ENCODE measurements at places on chromosomes 5 and 9.
A peak's percentile ranks its signal among the peaks of the same experiment; 100 is the strongest.

GRCh38 chr5:157669701-157670097 is 1.6 kb upstream of the C5orf52 start:
- peaks cover 14% of the 10 kb centered on the region for H3K27me3 ChIP-seq
- no peaks in the 10 kb centered on the region for H3K4me1 ChIP-seq
- H3K27ac ChIP-seq = no peak overlapping the region
- no peak for DNase-seq
- H3K4me3 ChIP-seq = no peak overlapping the region

DNA sequence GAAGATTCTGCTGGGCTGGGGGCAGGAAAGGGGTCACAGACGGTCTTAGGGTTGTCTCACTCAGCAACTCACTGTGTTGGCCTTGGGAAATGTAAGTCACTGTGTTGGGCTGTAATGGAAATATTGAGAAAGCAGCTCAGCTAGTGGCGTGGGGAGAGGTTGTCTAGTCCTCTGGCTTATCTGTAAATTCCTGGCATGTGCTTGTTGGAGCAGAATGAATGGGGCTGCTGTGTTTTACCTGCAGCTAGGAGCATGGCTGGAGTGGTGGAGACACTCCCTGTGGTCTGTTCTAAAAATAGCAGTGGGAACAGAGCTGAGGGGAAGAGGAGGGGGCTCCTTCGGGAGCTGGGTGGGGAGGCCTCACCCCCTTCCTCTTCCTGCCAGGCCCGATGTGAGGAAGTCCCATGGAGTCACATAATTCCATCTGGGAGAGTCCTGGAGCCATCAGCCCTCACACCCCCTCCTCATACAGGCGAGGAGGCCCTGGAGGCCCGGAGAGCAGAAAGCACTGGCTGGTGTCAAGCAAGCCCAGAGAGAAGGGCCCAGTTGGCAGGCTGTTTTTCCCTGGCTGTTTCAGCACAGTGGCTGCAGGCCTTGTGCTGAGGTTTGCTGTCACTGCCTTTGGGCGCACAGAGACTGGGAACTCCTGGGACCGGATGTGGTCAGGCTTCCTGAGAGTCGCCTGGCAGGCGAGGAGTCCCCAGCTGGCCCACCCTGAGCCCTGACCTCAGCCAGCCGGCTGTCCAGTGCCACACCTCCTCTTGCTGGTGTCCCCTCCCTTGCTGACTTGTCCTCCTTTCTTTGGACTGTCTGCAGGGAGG is 84.9 kb downstream of the RGS3 start:
- peaks cover 2% of the 10 kb centered on the region for H3K4me1 ChIP-seq
- H3K4me3 ChIP-seq = no peak overlapping the region
- no peaks in the 10 kb centered on the region for H3K27me3 ChIP-seq
- no peak overlapping the region for H3K27ac ChIP-seq
- H3K36me3 ChIP-seq = no peaks in the 10 kb centered on the region
- no peak for DNase-seq

- H3K36me3 ChIP-seq = no peaks in the 10 kb centered on the region
- H3K27me3 ChIP-seq = no peaks in the 10 kb centered on the region
- H3K27ac ChIP-seq = no peak overlapping the region
- no peak for DNase-seq
- H3K4me3 ChIP-seq = no peak overlapping the region
- H3K4me1 ChIP-seq = no peaks in the 10 kb centered on the region
Measured at GRCh38 chr9:89116064-89116804, 62.4 kb downstream of the SHC3 start.

GRCh38 chr5:137403869-137404268 is 95.3 kb downstream of the SPOCK1 start:
- no peak for DNase-seq
- H3K36me3 ChIP-seq = no peaks in the 10 kb centered on the region
- no peak overlapping the region for H3K4me3 ChIP-seq
- H3K27ac ChIP-seq = no peak overlapping the region

DNA sequence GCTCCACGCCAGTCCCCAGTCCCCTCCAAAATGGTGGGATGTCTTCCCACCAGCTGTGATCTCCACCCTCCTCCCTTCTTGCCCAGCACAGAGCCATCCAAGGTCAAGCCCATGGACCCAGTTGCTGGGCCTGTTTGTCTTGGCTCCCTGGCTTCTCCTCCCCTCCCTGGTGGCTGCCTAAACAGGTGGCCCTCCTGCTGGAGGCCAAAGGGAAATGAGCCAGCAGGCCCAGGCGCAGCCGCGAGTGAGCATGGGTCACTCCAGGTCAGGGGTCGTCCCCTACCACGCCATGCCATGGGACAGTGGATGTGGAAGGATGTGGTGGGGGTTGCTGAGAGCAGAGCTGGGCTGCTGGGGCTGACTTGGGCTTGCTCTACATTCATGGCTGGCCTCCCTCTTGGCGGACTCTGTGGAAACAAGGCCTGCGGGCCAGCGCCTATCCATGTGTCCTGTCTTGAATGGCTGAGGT is 33.6 kb downstream of the COL15A1 start:
- DNase-seq = no peak
- no peak overlapping the region for H3K4me3 ChIP-seq
- no peak overlapping the region for H3K27ac ChIP-seq
- H3K27me3 ChIP-seq = peaks cover 4% of the 10 kb centered on the region

DNA sequence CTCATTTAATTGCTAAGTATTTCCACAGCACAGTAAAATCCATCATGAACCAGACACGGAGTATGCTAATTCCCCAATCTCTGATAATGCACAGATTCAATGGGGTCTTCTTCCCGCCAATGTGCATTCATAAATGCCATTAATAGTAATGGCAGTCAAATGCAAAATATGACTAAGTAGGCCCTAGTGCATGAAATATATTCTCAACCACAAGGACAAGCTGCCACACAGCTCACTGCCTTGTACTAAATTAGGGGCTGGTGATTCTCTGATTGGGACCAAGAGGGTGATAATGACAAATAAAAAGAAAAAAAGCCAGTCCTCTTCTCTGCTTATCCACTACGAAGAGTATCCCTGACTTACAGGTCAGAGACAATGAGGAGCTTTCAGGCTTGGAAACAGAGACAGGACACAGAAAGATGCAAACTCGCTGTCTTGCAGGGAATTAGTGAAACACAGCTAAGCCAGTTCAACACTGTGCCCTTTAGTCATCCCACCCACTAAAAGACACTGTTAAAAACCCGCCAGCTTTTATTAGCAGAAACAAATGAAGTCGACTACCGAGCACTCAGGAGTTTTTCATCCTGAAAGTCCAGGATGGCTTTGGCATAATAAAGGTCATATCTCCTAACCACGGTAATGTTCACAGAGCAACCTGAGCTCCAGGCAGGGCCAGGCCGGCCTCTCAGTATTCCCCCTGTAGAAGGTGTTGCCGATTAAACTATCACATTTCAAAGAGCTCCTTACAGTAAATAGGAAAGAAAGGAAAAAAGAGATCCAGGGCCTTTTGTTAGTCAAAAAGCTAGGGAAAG is 148.1 kb downstream of the EBF1 start:
- 0 out of 3 replicates have a peak overlapping the region, but pooled peaks have one; percentile 6 for H3K4me3 ChIP-seq
- no peak overlapping the region for H3K27ac ChIP-seq
- H3K36me3 ChIP-seq = no peaks in the 10 kb centered on the region

DNA sequence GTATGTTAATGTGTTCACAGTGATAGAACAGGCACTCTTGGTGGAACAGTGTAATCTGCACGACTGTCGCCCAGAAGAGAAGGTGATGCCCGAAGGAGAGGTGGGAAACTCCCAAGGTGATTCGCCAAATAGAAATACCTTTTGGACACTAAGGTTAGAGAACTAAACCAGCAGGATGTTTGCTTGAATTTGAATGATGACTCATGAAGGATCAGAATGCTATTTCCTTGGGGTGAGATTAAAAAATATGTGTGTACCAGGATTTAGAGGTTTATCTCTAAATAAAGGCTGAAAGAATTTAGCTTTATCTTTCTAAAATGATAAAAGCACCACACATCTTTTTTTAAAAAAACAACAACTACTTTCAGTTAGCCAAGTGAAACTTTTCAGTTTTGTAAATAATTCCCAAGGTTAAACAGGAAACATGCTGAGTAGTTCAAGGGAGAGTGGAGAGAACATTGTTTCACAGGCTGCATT is 297.4 kb upstream of the TAS2R1 start:
- no peak overlapping the region for H3K4me3 ChIP-seq
- H3K27me3 ChIP-seq = no peaks in the 10 kb centered on the region
- H3K27ac ChIP-seq = no peak overlapping the region
